ENCODE measurements at places on chromosomes 3 and 15. TPM values are rescaled to one million over a fixed set of nuclear protein-coding genes. Genes with fewer than 3 reads are reported as not detected.

- DNase-seq: no peak
These were observed 84.6 kb upstream of the MYZAP start for GRCh38 chr15:57507111-57507510.

DNA sequence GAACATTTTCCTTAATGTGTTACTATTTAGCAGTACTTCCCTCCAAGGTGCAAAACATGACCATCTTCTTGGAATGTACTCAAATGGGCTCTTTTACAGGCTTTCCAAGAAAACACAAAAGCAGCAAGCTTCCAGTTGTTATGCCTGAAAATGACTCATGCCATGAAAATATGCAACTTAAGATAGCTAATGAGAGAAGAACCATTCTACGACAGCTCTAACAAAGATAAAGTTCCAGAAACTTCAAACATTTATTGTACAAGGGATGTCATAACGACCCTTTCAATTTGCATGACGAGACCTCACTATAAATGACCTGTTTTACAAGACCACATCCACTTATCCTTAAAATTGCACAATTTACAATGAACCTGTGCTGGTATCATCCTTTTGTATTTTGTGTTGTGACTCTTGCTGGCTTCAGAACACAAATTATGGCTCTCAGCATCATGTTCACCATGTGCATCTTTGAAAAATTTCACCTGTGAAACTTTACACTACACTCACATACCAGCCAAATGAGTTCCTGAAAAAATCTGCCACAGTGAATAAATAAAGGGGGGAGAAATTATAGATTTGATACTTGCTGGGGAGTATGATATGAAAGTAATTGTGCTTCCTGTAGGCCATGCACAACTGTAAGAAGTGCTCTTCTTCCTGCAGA is 433.7 kb downstream of the MAGI1 start:
- no peak for DNase-seq

DNA sequence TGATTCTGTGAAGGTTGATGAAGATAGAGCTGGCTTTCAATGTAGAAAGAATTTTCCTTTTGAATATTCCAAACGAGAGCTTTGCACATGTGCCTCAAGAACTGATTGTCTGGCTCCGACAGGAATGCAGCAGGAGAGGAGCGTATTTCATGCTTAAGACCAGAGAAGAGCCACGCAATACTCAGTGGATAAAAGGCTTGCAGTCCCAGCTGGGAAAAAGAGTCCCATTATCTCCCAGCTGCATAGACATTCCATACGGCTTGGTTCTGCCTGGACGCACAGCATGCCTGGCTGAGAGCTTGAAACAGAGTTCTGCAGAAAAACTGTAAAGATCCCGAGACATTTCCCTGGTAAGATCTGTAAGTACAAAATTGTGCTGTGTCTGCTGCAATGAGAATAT is at the start of gene CNTN6:
TSS of gene CNTN6 (plus strand) at position 254 of the 400 bp plus-strand sequence. CDS start 54,985 bp downstream, outside the sequence.
- no peak for DNase-seq

GRCh38 chr3:87175732-87176131 is 51.4 kb upstream of the CHMP2B start:
- no peak for DNase-seq

DNA sequence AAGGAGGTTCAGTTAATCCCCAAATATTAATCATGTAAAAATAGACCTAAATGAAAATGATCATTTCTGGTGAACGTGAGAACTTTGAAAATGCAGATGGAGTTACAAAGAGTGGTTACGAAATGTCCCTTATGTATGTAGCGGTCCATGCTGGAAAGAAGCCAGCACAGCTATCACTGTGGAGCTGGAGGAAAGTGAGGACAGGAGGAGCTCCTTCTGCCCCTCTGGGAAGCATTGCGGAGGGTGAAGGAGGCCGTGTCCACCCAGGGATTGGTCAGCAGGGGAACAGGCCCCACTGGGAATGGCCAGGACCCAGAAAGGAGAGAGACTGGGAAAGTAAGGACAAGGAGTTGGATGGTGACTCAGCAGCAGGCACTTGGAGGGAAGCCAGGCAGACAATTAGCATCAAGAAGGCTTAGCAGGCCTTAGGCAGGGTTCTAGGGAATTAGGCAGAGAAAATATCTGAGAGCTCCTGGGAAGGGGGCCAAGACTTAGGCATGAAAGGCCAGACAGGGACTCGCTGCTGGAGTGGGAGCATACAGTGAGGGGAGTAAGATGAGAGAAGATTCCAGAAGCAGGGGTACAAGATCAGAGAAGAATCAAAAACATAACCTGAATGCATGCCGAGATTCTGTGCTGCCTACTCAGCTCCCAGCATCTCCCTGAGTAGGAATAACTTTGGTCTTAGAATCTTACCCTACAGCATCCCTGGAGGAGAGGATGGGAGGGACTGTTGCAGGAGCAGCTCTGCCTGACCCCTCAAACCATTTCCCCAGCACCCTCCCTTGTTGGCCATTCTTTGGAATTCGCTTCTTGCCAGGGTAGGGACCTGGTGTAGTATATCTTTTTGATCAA is 171.0 kb upstream of the UMPS start:
- DNase-seq: peak; percentile 94

Gene PPP1R14D
- total RNA-seq: not detected

DNA sequence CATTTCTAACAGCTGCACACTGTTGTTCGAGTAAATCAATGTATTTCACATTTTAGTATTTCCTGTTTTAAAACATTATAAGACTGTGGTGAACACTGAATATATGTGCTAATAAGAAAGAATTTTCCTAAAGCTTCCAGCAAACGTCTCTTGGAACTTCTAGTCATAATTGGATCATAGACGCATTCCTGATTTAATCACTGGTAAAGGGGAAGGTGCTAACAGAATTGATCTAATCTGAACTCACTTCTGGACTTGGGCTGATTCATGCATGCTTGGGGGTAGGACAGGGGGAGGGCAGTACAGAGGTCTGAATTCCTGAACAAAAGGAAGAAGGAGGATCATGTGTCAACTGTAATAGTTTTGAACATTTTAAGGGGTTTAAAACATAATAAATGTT is 7.3 kb upstream of the LEKR1 start:
- no peak for DNase-seq

DNA sequence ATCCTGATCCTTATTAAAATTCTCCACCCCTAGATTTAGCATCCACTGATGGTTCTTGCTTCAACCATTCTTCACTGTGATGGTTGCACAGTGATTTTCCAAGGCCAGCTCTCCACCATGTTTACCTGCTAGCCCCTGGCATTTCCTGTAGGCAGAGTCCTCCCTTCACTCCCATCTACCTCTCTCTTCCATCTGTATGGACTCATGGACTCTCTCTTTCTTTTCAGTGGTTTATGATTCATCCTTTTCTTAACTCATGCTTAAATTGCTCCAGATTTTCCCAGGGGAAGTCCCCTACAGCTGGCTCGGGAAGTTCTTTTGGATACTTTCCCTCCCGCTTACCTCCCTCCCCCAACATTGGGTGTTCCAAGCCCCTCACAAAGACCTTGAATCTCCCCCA is 18.7 kb downstream of the TGM4 start:
- DNase-seq: no peak

GRCh38 chr3:105417525-105418289 is 51.0 kb downstream of the ALCAM start:
- DNase-seq: no peak

Gene ZNF662
- total RNA-seq: 18.1 TPM

Gene IL5RA
- total RNA-seq: not detected

- peak; percentile 86 for DNase-seq
These were observed 12.2 kb upstream of the VIPR1 start for GRCh38 chr3:42490243-42490642.

- peak; percentile 79 for DNase-seq
These were observed 563 bp downstream of the ARL6IP5 start for GRCh38 chr3:69085168-69085832.

Gene MYD88
- total RNA-seq: 33.6 TPM

Gene VIPR1
- total RNA-seq: 3.2 TPM
